ENCODE measurements at places on chromosomes 4 and X.

DNA sequence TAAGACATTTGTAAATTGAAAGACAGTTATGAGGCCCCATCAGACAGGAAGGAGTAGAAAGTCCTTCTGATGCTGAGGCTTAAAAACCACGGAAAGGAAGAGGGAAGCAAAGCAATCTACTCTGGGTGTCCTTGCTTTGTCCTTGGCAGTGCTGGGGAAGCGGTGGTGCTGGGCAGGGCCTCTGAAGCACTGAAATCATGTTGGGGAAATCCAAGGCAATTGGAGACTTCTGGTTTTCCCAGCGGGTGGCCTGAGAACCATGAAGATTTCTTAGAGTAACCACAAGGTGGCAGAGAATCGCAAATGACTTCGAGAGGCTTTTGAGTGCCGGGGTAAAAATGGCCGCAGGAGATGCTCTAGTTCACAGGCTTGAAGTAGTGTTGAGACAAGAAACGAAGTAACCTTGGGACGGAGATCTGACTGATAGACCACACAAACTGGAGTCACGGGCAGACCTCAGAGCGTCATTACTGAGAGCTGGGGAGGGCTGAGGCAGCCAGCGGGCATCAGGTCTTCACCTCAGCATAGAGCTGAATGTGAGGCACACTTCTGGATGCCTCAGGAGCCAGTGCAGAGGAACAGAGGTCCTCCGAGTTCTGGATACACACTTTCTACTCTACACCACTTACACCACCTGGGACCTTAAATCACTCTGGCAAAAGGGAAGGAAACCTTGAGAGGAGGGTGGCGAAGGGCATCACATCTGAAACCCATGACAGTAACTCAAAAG is 130.7 kb upstream of the GPRIN3 start:
- no peak for DNase-seq

- DNase-seq = no peak
These were observed 61.9 kb downstream of the TSC22D3 start for GRCh38 chrX:107713543-107714205.

DNA sequence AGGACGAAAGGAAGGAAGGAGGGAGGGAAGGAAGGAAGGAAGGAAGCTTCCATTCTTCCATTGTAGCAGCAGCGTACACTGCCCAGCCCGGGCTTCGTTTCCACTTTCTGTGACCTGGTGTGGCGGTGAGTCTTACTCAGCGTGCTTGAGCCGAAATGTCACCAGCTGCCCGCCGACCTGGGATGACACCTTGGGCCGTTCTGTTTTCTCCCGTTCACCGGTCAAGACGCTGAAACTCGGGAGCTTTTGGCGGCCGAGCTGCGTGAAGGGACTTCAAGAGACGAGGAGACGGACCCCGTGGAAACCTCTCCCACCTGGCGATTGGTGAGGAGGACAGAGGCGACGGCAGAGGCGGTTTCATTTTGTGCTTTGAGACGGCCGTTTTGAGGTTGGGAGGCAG is 47.1 kb upstream of the PPP2R3B start:
- no peak for DNase-seq

DNA sequence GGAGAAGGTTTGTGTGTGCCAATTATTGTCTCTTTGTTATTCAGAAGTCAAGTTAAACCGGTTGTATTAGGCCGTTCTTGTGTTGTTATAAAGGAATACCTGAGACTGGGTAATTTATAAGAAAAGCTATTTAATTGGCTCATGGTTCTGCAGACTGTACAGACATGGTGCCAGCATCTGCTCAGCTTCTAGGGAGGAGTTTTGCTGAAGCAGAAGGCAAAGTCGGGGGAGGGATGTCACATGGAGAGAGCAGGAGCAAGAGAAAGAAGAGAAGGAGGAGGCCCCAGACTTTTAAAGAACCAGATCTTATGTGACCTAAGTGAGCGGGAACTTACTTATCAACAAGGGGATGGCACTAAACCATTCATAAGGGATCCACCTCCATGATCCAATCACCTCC is 349.3 kb upstream of the PCDH18 start:
- no peak for DNase-seq

DNA sequence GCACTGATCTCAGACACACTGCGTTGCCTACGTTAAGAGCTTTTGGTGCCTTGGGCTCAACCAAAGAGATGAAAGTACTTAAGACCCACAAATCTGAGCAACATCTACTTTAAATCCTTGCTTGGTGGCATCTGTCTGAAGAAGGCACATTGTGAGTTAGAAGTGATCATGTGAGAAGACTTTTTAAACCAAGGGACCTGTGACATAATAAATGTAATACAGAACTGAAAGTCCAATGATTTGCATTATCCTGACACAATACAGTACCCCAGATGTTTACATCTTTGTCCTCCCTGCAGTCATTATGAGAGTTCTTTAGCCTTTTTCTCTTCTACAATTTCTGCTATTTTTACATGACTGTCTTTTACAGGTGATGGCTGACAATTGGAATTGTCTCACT is 96.7 kb upstream of the FTHL17 start:
- no peak for DNase-seq

- no peak for DNase-seq
These were observed 148.6 kb upstream of the FMR1 start for GRCh38 chrX:147763131-147763530.

- no peak for DNase-seq
These were observed 281.2 kb upstream of the GNPDA2 start for GRCh38 chr4:45007508-45007907.

- no peak for DNase-seq
These were observed 46.4 kb upstream of the TBC1D9 start for GRCh38 chr4:140802591-140802990.

GRCh38 chrX:39459952-39460351 is 637.8 kb downstream of the BCOR start:
- no peak for DNase-seq

DNA sequence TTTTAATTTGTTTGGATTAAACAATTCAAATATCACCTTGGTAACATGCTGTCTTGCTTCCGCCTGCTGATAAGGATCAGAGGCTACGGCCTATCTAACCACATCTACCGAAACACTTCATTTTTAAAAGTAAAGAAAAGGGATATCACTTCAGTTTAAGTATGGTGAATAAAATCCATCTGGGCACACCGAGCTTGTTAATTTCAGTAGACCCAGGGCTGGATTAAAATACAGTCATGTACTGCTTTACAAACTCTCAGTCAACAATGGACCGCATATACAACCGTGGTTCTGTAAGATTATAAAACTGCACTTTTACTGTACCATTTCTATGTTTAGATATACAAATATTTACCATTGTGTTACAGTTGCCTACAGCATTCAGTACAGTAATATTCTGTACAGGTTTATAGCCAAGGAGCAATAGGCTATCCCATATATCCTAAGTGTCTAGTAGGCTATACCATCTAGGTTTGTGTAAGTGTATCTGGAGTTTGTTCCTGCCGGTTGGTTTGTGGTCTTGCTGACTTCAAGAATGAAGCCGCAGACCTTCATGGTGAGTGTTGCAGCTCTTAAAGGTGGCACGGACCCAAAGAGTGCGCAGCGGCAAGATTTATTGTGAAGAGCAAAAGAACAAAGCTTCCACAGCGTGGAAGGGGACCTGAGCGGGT is 40.0 kb downstream of the SEPTIN11 start:
- DNase-seq = no peak

GRCh38 chr4:7757501-7758471 is 181.9 kb downstream of the AFAP1 start:
- no peak for DNase-seq

DNA sequence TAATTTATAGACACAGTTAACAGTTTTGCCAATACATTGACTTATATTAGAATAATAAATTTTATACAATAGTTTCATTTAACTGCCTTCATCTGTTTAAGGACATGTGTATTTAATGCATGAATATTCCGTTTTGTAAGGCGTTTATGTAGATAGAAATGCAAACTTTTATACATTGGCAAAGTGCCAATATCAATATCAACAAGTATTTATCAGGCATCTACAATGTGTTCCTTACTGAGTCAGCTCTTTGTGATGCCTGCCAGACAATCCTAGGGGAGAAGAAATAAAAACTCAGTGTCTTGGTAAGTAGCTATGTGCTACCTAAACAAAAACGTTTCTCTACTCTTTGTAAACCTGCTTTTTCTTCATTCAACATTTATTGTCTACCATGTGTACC is 1142.2 kb downstream of the C4orf33 start:
- DNase-seq = no peak

GRCh38 chr4:176433983-176434382 is 114.2 kb downstream of the SPCS3 start:
- DNase-seq = no peak

DNA sequence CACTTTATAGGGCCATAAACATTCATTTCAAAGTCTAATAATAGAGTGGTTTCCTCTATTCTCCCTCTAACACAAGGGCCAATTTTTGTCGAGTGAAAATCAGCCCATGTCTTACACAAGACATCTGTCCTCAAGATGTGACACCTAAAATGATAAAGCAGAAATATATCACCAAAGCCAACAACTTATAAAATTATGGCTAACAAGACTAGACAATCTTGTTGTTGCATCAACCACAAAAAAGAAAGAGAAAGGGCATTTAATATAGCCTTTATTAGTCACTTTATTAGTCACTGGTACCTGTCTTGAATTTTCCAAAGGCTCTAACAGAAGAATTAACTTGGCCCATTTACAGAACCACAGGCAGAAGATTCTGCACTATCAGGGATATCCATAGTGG is 161.6 kb downstream of the SMIM20 start:
- DNase-seq = no peak

- DNase-seq = no peak
These were observed 120.5 kb downstream of the CAMK2D start for GRCh38 chr4:113641025-113641431.

DNA sequence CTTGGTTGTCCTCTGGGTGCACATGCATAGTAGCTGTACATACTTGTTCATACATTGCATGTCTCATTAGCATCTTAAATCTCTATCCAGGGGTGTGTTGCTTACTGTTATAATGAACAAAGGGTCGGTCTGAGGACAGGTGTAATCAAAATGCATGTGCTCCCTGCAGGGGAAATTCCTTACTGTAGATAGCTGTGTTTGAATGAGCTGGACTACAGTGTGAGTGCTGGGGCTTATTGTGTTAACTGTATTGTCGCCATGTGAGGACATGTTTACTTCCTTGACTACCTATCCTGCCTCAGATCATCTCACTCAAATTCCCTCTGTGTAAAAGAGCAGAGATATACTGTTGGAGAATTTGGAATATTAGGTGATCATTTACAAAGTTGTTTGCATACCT is 98.7 kb downstream of the KLHL34 start:
- no peak for DNase-seq

DNA sequence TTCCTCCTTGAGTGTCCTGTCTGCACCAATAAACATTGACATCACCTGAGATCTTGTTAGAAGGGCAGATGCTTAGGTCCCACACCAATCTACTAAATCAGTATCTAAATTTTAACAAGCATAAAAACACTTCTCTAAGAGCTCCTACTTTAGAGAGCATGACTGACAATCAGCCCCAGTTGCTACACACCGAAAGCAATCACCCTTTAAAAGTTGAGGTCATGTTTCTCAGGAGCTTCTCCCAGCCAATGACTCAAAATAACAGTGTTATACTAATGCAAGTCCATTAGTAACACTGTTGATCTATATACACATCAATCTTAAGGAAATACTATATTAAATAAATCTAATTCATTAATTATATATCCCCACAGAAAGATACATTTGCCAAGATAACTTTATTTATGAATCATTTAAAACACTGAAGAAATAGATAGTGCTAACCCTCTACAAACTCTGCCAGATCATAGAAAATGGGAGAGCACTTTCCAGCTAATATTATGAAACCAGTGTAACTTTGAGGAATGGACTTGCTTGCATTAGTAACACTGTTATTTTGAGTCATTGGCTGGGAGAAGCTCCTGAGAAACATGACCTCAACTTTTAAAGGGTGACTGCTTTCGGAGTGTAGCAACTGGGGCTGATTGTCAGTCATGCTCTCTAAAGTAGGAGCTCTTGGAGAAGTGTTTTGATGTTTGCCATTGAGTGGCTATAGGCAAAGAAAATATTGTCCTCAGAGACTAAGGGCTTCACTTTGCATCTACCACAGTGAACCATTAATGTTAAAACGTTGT is 109.8 kb upstream of the HDX start:
- no peak for DNase-seq

GRCh38 chrX:124226129-124226528 is 106.3 kb upstream of the TEX13D start:
- DNase-seq = no peak

DNA sequence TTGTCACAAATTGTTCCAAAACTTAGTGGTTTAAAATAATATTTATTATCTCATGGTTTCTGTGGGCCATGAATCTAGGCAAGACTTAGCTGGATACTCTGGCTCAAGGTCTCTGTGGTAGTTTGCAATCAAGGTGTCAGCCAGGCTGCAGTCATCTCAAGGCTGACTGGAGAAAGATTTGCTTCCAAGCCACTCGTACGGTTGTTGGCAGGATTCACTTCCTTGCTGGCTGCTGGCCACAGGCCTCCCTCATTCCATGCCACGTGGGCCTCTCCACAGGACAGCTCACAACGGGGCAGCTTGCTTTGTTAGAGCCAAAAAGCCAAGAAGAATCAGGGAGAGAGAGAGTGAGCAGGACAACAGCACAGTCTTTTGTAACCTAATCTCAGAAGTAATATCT is 101.4 kb downstream of the WWC2 start:
- DNase-seq = peak; percentile 87

DNA sequence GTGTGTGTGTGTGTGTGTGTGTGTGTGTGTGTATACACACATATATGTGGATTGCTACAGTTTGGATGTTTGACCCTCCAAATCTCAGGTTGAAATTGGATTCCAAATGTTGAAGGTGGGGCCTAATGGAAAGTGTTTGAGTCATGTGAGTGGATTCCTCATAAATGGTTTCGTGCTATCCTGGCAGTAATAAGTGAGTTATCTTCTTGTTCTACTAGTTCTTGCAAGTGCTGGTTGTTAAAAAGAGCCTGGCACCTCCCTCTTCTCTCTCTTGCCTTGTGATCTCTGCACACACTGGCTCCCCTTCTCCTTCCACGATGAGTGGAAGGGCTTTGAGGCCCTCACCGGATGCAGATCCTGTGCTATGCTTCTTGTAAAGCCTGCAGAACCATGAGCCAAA is 344.1 kb downstream of the SH2D1A start:
- DNase-seq = no peak

DNA sequence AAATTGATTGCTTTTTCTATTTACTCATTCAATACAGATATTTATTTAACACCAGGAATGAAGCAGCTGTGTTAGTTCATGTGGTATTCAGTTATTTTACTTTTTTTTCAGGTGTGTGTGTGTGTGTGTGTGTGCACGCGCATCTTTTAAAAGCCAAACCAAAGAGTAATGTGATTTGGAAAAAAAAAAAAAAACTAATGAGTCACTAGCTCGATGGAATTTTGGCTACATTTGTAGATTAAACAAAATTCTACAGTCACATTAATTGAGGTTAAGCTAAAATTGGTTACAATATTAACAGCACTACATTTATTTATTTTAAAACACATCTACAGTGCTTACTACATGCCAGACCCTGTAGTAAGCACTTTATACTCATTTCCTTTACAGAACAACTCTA is 66.8 kb downstream of the HHIP start:
- DNase-seq = no peak

GRCh38 chrX:103248553-103248952 is 6.4 kb downstream of the TCEAL8 start:
- no peak for DNase-seq
